ENCODE measurements at places on chromosomes 7 and 10.

GRCh38 chr10:30980951-30981616 lies 50.6 kb downstream of the ZNF438 start:
- DNase-seq: no peak

GRCh38 chr7:44958645-44959344 lies 20.0 kb downstream of the MYO1G start:
- DNase-seq: no peak

- no peak for DNase-seq
Measured at GRCh38 chr10:74637685-74638084, 188.7 kb upstream of the KAT6B start.

- no peak for DNase-seq
Measured at GRCh38 chr7:140983802-140984201, 30.9 kb downstream of the MRPS33 start.

GRCh38 chr10:77943121-77943901 lies 16.8 kb upstream of the DLG5 start:
- peak; percentile 58 for DNase-seq

DNA sequence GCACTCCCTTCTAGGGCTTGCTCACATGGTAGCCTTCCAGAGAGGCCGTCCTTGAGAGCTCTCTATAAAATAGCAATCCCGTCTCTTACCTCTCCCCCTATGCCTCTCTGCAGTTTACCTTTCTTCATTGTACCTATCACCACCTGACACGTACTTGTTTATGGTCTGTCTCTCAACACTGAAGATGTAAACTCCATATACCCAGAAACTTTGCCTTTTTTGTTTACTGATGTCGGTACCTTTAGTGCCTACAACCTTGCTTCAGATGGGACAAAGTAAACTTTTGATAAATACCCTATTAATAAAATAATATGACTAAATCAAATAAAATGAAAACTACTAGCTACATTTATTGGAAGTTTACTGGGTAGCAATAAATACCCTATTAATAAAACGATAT lies 220.6 kb downstream of the GPAM start:
- DNase-seq: no peak

DNA sequence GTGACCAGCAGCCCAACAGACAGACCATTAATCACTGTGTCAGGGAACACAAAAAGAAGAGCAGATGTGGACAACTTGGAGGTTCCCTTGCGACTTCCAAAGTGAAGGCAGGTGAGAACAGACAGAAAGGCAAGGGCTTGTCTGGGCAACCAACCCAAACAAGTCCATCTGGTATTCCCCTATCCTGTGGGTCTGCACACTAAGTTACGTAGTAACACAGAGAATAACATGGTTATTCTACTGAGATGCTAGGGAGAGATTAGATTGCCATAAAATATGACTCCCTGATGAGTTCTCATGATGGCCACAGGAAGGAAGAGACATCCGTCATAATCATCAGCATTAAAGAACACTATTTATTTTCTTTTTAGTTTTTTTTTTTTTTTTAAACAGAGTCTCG lies 252.2 kb downstream of the CALN1 start:
- no peak for DNase-seq

DNA sequence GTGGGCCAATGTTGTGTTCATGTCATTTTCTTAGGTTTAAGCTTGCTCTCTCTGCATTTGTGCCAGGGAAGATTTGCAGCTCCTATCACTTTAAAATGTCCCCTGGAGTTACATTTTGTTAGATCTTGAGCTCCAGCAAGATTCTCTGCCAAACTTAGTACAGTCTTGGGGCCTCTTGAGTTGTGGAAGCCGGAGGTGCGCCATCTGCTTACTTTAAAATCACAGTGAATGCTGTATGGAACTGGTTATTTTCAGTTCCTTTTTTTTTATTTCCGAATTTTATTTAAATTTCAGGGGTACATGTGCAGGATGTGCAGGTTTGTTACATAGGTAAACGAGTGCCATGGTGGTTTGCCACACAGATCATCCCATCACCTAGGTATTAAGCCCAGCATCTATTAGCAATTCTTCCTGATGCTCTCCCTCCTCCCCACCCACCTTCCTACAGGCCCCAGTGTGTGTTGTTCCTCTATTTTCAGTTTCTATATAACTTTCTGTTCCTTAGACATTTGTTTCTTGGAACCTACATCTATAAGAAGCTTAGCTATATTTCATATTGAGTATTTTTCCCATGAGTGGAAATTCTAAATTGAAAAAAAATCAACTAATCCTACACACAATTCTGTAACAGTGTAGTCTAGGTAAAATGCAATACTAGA lies 114.4 kb upstream of the CREB5 start:
- DNase-seq: no peak

DNA sequence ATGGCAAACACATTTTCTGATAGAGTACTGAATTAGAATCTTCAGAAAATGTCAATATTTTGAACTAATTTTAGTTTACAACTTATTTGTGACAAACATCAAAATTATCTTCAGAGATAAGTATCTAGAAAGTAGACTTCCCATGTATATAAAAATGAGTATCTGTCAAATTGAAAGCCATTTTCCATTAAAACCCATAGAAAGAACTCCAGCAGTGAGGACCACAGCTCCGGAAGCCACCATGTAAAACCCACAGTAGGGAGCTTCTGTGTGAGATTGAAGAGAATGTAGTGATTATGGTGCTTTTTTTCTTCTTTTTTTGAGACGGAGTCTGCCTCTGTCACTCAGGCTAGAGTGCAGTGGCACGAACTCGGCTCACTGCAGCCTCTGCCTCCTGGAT lies 687.0 kb downstream of the TYW1 start:
- DNase-seq: no peak

DNA sequence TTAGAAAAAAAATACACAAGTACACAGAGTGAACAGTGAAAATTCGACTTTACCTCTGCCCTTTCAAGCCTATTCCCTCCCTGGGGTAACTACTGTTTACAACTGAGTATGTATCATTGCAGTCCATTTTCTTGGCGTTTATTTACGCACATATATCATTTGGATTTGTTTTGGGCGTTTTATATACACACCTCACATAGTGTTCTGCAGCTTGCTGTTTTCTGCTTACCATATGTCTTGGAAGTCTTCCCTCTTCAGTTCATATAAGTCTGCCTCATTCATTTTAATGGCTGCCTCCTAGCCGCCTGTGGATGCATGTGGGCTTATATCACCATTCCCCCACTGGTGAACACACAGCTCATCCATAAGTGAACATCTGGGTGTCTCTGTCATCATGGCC lies 41.6 kb upstream of the COL13A1 start:
- no peak for DNase-seq

DNA sequence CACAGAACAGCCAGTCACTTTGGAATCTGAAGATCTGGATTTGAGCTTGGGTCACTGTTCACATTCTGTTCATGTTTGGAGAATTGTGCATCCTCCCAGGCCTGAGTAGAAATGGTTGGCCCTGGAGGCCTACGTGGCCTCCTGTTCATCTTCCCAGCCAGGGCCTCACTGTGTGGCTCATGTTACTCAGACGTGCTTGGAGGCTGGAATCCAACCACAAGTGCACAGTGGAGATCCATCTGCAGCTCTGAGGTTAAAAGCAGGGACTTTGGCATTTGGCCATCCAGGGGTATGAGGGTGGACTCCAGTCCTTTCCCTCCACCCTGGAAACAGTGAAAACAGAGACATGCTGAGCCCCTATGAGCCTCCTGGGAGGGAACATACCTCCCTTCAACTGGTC lies 709.0 kb upstream of the IGFBP3 start:
- no peak for DNase-seq

GRCh38 chr10:113523071-113523470 lies 29.8 kb upstream of the HABP2 start:
- DNase-seq: peak; percentile 71

GRCh38 chr10:94308866-94309265 lies 53.9 kb downstream of the NOC3L start:
- DNase-seq: no peak

DNA sequence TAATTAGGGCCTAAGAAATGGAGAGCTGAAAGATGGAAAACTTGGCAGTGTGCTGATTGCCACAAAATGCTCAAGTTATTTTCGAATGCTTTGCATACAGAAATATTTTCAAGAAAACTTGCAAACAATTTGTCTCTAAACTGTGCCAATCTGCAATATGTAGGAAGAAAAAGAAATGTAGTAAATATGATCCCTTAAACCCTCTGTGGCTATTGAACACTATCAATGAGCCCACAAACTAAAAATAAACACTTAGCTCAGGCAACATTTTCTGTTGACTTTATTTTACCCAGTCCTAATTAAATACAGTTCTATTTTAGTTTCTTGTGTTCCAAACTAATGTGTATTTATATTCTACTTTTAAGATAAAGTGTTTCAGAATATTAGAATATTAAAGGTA lies 342.1 kb downstream of the SEMA3D start:
- no peak for DNase-seq

DNA sequence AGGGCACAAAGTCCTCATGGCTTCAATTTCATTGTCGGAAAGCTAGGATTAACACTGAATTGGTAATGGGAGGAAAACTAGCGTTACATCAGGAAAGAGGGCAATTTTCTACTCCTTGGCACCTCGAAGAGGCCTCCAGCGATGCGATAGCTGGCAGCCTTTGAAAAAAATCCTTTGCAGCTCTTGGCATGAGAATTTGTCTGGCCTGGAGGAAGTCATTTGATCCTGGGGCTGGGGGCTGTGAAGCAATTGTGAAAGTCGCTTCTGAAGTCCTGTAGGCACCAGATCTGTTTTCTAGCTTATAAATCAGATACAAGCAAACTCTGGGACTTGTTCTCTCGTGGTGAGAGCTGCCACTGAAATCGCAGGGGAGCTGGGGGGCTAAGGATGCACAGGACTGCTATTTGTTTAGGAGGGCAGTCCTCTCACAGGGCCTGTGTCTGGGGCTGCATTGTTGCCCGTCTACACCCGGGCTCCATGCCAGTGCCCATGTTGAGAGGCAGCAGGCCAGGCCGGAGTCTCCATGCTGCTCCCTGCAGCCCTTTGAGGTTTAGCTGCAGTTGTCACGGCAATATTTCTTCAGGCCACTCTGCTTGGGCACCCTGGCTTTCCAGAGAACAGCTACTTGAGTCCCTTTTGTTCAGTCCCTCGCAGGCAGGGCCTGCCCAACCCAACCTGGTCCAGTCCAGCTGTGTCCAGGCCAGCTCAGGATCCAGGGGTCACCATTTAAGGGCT lies 206.8 kb upstream of the LYZL1 start:
- no peak for DNase-seq

DNA sequence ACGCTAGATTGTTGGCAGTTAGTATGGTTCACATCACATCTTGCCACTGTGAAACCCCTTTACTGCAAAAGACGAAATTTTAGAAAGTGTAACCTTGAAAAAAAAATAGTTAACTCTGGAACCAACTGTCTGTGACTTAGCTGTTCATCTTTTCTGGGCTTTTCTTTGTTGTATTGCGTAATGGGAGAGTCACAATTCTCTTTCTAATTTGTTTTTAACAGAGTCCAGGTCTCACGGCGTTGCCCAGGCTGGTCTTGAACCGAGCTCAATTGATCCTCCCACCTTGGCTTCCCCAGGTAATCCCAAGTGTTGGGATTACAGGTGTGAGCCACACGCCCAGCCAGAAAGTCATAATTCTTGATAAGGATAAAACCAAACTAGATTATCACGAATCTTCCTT lies 14.5 kb downstream of the UBE3C start:
- no peak for DNase-seq

DNA sequence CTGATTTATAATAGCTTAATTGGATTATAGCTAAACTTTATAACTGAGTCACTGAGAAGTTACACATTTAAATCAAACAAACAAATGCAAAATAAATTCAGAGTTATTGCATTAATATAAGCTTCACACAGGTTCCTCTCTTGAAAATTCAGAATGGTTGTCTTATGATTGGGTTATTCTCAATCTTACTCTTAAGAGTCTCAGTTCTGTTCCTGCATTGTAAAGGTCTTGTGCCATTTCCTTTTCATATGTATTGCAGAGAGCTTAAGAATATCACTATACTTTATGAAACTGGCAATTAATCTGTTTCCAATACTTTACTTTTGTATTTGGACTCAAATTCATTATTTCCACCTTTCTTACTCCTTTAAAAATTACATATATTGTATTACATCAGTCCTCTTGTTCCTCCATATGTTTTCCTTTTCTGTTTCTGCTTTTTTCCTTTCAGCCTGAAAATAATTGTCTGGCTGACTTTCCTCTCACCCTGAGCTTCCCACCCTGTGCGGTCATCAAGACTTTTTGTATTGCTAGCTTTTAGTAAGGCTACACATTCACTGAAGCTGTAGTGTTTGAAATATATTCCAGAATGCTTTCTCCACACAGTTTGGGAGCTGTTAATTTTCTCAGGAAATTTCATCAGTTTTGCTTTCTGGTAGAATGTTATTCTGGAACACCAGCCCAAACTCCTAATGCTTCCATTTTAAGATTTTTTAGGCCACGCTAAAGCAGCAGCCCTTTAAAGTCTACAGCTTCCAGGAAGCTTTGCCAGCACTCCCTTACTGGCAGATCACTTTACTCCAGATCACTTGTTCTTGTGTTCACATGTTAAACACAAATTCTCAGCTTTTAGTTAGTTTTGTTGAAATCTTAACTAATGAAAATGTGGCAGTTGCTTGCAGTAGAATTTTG lies 139.4 kb downstream of the KCND2 start:
- no peak for DNase-seq

DNA sequence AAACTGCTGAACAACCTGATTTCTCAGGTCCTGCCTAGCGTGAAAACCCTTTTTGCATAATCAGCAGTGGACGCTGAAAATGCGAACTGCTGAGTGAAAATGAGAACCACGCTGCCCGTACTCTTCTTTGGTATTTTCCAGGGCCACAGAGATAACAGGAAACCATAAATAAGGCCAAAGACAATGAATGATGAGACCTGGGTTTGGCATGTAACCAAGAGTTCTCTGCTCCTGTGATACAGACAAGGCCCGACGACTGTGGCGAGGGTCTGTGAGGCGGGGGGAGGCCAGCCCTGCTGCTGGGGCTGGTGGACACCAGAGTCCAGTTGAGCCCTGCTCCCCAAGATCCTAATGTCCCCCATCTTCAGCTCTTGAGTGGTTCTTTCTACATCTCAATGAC lies 236.0 kb downstream of the WDR11 start:
- DNase-seq: no peak

DNA sequence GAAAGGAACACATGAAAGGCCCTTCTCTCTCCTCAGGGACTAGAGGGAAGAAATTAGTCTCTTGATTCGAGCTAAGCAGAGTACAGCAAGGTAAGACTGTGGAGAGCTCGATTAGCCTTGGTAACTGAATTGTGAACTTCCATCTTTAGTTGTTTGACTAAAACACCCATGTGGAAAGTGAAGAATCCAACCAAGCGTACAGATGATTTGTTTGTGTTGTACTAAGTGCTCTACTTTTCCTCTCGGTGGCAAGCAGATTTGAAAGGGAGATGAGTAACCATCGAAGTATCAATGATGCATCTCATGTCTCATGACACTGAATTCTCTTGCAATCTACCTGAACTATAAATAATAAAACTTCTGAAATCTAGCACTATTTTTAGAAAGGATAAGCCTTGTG lies 80.7 kb downstream of the FZD1 start:
- DNase-seq: no peak

All from breast epithelium (tissue), 4 donors.